MG63 (cell line): ENCODE measurements at places on chromosomes 13 and 19. TPM values are rescaled to one million over a fixed set of nuclear protein-coding genes. Genes with fewer than 3 reads are reported as not detected.

LILRA1 gene
- not detected in 2 replicates for total RNA-seq

ETV2 gene
- total RNA-seq: not detected in 2 replicates

SMG9 gene
- 40.8 and 58.6 TPM in 2 replicates for total RNA-seq

LILRB1 gene
- not detected in 2 replicates for total RNA-seq

SELENOV gene
- not detected in 2 replicates for total RNA-seq

NUFIP1 gene
- total RNA-seq: 6.1 and 6.7 TPM in 2 replicates

PDE4C gene
- not detected in 2 replicates for total RNA-seq

DCLK1 gene
- 5.5 and 7.0 TPM in 2 replicates for total RNA-seq

KLK5 gene
- 278 and 454 TPM in 2 replicates for total RNA-seq

ZNF829 gene
- 0.03 and 0.25 TPM in 2 replicates for total RNA-seq

CEACAM5 gene
- total RNA-seq: not detected in 2 replicates

CBY2 gene
- total RNA-seq: not detected in 2 replicates

CACNG8 gene
- total RNA-seq: 0.05 TPM in 1 of 2 replicates, not detected in the other

ZNF491 gene
- not detected in 2 replicates for total RNA-seq

ZNF493 gene
- 0.46 and 0.84 TPM in 2 replicates for total RNA-seq

SPRY2 gene
- total RNA-seq: 6.9 and 8.2 TPM in 2 replicates

GNA15 gene
- not detected in 2 replicates for total RNA-seq

SGCG gene
- total RNA-seq: 15.4 and 20.2 TPM in 2 replicates

OR7D4 gene
- not detected in 2 replicates for total RNA-seq

ZNF575 gene
- total RNA-seq: not detected in 2 replicates

MAST3 gene
- 0.20 and 0.95 TPM in 2 replicates for total RNA-seq

SBK3 gene
- total RNA-seq: 0.43 TPM in 1 of 2 replicates, not detected in the other

CARS2 gene
- 147 and 177 TPM in 2 replicates for total RNA-seq

ZNF285 gene
- 1.1 and 3.2 TPM in 2 replicates for total RNA-seq

ARL11 gene
- not detected in 2 replicates for total RNA-seq

PDX1 gene
- total RNA-seq: not detected in 2 replicates
